WERI-Rb-1 (cell line): ENCODE measurements at places on chromosomes 3 and 15.

DNA sequence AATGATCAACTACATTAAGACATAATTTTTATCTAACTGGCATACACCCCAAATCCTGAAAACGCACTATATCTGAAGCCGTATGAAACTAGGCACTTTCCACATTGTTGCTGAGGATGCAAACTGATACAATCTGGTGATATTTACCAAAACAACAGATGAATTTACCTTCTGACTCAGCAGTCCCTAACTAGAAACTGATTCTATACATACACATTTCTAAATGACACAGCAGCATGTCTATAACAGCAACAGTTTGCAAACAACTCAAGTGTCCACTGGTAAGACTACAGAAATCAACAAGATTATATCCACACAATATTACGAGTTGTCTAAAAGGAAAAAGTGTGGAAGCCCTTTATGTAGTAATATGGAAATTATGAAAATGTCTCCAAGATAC, 22.9 kb downstream of the SECISBP2L start:
- no peak for DNase-seq

GRCh38 chr3:137024348-137024747, 66.6 kb downstream of the IL20RB start:
- no peak for DNase-seq

- DNase-seq: no peak
Measured at GRCh38 chr3:78406396-78406795, 1361.4 kb downstream of the ROBO1 start.

DNA sequence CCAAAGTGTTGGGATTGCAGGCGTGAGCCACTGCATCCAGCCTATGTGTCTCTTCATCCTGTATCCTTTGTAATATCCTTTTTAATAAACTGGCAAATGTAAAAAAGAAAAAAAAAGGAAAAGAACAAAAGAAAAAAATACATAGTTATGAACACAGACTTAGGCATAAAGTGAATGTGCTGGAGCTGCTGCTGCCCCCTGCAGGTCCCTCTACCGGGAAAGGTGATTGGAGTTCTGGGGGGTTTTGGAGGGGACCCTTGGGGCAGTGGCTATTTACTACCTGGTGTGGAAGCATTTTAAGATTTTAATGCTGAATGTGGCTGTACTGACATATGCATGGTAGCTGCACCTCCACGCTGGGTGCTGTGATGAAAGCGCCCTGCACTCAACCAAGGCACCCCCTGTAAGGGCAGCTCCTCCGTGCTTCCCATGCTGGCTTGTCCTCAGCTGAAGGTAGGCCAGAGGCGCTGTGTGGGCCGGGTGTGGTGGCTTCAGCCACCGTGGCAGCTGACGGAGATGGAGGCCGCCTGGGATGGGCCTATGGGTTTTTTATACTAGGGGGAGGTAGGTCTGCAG, 49.9 kb downstream of the RPLP1 start:
- no peak for DNase-seq

- DNase-seq: no peak
Measured at GRCh38 chr3:108125550-108126071, 34.8 kb upstream of the CD47 start.

GRCh38 chr3:105674437-105675065, 194.3 kb downstream of the CBLB start:
- DNase-seq: no peak

GRCh38 chr3:166367947-166368533, 530.8 kb upstream of the BCHE start:
- DNase-seq: no peak

DNA sequence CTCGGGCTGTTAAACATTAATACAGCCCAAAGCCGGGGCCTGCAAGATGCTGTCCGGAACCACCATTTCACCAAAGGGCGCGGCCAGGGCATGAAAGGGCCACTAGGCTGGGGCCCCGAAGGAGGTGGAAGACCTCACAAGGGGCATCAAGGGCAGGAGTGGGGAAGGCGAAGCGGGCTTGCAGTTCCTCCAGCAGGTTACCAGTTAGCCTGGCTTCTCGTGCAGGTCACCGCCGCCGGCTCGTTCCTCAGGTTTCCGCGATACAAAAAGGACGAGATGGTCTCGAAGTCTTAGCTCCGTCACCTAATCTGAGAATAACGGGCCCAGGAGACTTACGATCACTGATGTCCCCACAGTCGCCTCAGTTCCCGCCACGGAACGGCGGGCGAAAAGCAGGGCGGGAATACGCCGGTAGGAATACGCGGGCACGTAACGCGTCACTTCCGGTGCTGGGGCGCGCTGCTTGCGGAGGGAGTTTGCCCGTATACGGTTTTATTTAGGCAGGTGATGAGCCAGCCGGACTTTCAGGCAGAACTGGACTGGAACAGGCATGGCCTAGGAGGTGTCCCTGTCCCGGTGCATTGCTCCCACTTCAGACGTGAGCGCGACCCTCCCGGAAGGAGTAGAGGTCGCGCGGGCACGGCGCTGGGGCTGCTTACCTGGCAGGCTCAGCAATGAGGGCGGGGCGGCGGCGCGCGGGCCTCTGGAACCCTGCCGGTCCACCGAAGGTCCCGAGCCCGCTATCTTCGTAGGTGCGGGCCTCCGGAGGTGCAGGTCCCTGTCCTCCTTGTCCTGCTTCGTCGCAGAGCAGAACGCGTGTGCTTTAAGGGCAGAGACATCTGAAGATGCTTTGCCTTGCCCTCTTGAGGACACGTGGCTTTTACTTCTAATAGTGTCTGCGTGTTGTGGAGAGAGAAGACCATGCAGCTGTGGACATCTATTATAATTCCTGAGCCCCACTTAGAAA, at the start of gene RFC4:
TSS of gene RFC4 (minus strand) at position 394 of the 967 bp plus-strand sequence. CDS start 1,769 bp downstream, outside the sequence.
- DNase-seq: peak; percentile 88

DNA sequence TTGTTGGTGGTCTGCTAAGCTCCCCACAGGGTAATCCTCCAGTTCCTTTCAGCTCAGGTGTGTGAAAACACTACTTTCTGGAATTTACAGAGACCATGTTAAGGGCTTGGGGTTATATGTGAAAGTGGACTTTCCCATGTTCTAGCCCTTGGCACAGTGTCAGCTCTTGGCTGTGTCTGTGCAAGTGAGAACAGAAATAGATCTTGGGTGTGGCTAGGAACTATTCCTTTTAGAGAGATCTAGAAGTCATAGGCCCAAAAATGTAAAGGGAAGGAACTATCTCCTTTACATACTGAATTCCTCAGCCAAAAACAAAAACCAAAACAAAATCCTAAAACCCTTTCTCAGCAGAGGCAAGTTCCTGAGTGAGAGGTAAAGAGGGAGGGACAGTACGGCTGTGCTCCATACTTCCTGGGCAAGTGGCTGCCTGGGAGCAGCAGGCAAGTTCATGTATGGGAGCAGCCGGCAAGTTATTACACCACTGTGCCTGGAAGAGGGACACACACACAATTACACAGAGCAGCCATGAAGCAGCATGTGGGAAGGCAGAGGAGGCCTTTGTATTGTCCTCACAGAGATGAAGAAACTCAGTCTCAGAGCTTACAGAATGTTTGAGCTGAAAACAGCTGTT, 19.9 kb upstream of the C3orf62 start:
- DNase-seq: no peak

- DNase-seq: no peak
Measured at GRCh38 chr3:59288951-59289350, 239.1 kb upstream of the CFAP20DC start.

DNA sequence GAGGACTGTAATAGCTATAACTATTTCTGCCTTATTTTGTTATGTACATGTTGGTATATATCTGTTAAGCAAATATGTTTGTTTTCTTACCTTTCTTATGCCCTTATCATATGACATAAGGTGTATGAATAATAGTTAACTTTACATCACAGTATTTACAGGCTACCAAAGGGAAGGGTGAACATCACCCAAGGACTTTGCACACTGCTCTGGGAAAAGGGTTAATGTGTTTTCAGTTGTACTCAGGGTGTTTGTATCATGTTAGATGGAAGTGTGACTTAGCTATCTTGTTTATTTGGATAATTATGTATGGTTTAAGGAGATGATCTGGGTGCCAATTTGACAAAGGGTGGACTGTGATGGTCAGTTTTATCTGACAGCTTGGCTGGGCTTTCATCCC, 60.3 kb downstream of the LSM3 start:
- no peak for DNase-seq

GRCh38 chr3:40768046-40768445, 243.3 kb downstream of the ZNF621 start:
- DNase-seq: no peak

- DNase-seq: no peak
Measured at GRCh38 chr3:156609546-156609945, 54.6 kb upstream of the SSR3 start.
